ENCODE measurements at places on chromosomes 6 and 20.

- DNase-seq, result no peak
These were observed 53.0 kb downstream of the NUDT3 start for GRCh38 chr6:34339432-34339831.

- no peak for DNase-seq
These were observed 348.0 kb upstream of the JARID2 start for GRCh38 chr6:14897831-14898230.

- no peak for DNase-seq
These were observed 7.7 kb upstream of the MYB start for GRCh38 chr6:135173242-135173988.

GRCh38 chr20:25439328-25439727 is 31.9 kb downstream of the GINS1 start:
- no peak for DNase-seq
